ENCODE measurements at places on chromosomes 2 and 18.
A peak's percentile ranks its signal among the peaks of the same experiment; 100 is the strongest.

DNA sequence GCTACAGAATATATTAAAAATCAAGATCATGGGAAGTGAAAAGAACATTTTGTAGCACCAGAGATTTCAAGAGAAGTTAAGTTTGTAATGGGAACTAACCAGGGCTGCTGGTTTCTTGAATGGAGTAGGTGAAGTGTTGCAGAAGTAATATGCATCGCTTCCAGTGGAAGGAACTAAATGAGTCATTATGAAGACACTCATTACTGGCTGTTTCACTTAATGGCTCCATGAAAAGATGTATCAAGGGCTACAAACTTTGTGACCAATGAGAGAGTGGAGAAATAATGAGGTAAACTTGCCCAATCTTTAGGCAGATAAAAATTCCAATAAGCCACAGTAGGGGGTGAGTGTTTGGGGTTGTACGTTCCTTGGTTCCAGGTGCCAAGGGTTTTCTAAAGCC lies 380.4 kb upstream of the POU3F3 start:
- DNase-seq = no peak

DNA sequence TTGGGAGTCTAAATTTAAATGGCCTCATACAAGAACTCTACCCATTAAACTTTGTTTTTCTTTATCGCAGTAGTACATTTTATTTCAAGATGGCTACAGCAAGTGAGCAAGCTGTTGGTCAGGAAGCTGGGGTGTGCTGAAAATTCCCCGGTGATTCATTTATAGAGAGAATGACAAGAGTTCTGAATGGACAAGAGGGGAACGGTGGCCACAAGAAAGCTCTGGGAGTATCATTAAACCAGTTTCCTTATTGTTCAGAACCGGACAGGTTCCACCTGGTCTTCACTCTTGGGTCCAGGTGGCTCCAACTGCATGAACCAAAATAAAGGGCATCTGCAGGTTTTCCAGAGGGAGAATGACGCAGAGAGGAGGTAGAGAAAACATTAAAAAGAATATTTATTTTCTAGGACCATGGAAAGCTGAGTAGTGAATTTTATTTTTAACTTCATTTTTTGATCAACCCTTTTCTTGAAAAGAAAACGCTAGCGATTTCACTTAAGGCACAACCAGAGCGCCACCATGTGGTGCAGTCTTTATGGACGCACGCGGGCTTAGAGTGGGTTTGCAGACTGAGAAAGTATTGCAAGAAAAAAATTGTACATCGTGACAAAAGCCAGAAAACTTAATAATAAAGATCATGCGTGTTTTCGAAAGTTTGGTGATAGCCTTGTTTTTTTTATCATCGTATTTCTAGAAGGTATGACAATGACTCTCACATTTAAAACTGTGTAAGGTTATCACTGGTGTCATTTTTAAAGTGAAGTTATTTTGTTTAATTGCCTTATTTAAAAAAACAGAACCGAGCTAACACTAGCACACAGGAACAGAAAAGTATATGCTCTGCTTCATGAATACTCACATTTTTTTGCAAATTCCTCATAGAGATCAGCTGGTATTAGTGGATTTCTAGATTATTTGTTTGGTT lies 97.9 kb upstream of the NOL4 start:
- DNase-seq = no peak

GRCh38 chr2:72996117-72996502 lies 75.4 kb downstream of the SFXN5 start:
- DNase-seq = no peak

GRCh38 chr2:127486247-127487058 lies 39.8 kb downstream of the IWS1 start:
- DNase-seq = no peak

DNA sequence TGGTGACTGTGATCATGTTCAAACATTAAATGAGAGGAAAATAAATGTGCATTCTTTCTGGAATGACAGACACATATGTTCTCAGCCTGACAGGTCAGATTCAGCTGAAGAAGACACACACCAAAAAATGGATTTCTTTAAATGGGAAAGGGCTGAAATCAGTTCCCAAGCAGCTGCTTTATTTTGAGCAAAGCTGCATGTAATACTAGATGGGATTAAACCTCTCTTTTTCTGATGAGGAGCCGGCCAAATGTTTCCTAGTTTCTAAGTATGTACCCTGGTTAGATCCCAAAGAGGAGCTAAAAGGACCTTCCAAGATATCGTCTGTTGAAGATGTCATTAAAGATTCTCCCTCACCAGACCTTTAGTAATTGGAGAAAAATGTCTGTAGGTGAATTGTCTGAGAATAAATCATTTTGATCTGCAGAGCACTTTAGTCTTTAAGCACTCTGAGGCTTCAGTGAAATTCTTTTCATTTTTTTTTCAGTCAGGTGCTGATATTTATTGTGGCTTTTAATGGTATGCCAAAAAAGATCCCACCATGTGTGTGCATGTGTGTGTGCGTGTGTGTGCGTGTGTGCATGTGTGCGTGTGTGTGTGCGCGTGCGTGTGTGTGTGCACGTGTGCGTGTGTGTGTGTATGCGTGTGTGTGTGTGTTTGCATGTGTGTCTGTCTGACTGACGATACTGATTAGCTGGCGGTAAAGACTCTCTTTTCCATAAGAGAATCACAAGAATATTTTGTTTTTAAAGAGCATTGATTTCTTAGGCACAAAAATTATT lies 175.8 kb downstream of the IRS1 start:
- no peak for DNase-seq

DNA sequence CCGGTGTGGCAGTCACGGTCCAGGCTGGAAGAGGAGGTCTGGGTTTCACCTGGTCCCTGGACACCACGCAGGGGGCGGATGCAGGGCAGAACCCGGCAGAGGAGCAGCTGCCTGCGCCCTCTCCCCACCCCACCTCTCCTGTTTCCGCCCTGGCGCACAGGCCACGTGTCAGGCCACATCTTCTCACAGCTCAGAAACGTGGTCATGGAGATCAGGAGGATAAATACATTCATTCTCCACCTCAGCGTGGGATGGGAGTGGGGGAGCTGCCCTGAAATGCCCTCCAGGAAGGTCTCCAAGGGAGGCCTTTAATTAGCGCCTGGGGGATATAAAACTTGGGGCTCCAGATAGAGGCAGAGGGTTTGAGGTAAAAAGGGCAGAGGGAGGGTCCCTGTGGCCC lies 142.0 kb downstream of the KCTD1 start:
- DNase-seq = no peak

DNA sequence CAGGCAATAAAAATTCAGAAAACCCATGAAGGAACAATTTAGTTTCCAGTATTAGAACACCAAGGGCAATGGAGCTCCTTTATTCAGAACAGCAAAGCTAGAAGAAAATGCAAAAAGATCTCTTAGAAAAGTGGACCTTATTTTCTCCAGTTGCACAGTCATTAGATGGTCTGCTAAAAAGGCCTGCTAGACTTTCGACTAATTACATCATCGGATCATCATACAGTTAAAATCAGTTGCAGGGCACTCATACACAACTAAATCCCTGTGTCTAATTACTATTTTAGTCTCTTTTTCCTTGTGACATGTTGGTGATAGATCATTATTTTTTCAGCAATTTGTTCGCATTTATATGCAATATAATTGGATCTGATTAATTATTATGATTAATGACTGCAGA lies 425.3 kb downstream of the NR4A2 start:
- DNase-seq = no peak

DNA sequence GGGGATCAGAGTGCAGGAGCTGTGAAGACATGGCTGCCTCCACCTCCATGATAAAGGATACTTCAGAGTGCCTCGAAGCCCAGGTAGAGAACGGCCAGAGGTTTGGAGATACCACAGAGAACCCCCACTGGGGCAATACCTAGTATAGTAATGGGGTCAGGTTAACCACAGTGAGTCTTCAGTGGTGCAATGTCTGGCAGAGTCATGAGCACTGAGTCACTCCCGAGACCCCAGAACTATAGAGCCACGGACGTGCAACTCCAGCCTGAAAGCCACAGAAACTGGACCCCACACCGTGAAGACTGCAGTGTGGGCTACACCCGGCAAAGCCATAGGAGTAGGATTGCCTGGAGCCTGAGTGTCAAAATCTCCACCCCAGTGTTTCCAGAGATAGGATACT lies 746.6 kb downstream of the CBLN2 start:
- no peak for DNase-seq

GRCh38 chr2:135047300-135047699 lies at the start of gene MAP3K19:
TSS of gene MAP3K19 (minus strand) at chr2:135047447. CDS start at chr2:135024647, 22,800 bp downstream.
- no peak for DNase-seq

DNA sequence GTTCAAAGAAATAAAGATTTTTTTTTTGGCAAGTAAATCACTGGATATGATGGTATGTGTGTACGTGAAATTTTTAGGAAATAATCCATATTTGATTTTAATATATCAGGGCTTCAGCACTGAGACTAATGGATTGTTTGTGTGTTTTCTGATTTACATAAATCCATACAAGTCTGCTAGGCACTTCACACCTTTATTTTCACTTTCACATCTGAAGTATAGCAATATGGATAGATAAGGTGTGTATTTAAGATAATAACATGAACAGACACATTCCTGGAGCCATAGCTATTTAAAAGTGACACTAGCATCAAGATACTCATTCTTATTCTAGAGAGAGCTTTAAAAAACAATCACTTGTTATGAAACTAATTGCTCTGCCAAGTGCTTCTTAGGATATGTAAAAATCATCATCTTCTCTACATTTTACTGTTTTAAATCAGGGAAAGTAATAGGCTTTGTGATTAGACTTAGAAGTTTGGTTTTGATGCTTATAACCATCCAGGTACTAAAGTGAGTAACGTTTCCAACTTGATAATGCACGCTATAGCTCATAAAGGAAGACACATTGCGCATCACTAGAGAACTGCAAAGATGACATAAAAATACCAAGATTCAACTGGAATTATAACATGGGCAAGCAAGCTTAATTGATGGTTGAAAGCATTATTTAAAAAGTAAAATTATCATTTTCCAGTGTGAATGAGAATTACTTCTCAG lies 208.9 kb downstream of the ZEB2 start:
- no peak for DNase-seq

- no peak for DNase-seq
These were observed 38.5 kb upstream of the RND3 start for GRCh38 chr2:150526006-150526405.

DNA sequence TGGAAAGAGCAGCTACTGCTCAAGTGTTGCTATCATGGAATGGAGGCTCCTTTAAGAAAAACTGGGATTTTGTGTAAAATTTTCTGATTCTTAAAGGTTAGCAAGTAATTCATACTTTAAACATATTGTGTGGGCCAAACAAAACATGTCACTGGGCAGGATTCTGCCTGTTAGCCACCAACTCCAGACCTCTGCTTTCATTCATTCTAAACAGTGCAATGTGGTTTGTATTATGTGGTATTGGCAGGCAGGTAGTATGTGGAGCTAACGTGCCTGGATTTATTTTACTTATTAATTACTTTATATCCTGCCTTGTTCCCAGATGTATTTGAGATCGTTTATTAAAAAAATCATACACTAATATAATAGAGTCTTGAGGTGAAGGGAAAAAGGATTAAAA lies 1521.3 kb upstream of the ACVR2A start:
- no peak for DNase-seq

GRCh38 chr18:78984941-78985784 lies 5.5 kb downstream of the SALL3 start:
- peak; percentile 36 for DNase-seq

GRCh38 chr2:74011246-74011645 lies 26.5 kb downstream of the TET3 start:
- no peak for DNase-seq

DNA sequence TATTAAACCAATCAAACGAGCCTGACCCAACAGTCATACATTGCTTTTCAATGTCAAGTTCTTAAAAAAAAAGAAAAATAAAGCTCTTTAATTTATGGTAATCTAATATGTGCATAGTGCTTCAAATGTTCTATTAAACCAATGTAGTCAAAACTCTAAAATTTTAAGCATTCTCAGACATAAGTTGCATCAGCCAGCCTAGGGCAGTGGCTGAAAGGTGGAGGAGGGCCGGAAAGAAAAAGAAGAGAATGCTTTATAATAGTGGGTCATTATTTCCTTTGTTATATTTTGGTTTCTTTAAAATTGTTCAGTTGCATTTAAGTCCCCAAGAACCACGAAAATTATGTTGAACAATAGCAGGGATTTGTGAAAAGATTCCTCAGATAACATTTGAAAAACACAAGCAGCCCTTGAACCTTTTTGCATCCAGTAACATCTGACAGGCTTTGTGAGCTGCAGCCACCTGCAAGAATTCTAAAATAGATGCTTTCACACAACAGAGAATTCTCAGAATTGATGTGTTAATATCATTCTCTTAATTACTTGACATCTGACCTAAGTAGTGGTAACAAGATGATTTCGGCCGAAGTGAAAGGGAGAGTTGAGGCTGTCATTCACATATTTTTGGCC lies 252.1 kb downstream of the CDCA7 start:
- DNase-seq = no peak

GRCh38 chr2:174846218-174846617 lies 81.9 kb upstream of the CHRNA1 start:
- DNase-seq = no peak

DNA sequence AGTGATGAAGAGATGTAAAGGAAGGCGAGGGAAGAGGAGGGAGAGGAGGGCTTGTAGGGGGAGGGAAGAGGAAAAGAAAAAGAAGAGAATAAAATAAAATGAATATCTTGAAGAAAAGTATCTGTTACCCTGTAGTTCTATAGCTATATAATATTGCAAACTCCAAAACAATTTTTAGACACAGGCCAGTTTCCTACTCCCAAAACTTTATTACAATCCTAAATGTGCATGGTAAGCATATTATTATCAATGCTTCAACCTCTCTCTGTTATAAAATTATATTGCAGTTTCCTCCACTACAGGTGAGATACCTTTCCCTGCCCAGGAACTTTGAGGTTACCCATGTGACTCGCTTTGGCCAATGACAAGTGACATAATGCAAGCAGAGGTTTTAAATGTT lies 1351.6 kb upstream of the NRXN1 start:
- no peak for DNase-seq

- no peak for DNase-seq
These were observed 14.1 kb downstream of the IL1RN start for GRCh38 chr2:113141451-113141850.

- no peak for DNase-seq
These were observed 15.9 kb downstream of the FBXO41 start for GRCh38 chr2:73268366-73268829.

DNA sequence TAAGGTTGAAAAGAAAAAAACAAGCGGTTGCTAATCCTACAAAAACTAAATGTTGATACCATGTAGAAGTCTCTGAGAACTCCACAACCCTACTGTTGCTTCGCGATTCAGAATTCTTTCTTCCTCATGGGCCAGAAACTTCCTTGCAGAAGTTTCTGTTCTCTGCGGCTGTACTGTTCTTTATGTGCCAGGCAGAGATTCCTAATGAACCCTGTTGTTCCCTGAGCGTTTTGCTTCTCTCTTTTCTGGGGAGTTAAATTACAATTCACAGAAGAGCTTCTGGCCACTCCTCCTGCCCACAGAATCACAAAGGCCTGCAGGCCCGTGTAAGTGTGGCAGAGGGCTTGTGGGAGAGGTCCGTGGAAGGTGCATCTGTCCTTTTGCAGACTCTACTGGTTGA lies 1.8 kb upstream of the THNSL2 start:
- no peak for DNase-seq

Measured in CD4-positive, alpha-beta T cell (primary cell).